ENCODE measurements at places on chromosomes 1 and 21.

DNA sequence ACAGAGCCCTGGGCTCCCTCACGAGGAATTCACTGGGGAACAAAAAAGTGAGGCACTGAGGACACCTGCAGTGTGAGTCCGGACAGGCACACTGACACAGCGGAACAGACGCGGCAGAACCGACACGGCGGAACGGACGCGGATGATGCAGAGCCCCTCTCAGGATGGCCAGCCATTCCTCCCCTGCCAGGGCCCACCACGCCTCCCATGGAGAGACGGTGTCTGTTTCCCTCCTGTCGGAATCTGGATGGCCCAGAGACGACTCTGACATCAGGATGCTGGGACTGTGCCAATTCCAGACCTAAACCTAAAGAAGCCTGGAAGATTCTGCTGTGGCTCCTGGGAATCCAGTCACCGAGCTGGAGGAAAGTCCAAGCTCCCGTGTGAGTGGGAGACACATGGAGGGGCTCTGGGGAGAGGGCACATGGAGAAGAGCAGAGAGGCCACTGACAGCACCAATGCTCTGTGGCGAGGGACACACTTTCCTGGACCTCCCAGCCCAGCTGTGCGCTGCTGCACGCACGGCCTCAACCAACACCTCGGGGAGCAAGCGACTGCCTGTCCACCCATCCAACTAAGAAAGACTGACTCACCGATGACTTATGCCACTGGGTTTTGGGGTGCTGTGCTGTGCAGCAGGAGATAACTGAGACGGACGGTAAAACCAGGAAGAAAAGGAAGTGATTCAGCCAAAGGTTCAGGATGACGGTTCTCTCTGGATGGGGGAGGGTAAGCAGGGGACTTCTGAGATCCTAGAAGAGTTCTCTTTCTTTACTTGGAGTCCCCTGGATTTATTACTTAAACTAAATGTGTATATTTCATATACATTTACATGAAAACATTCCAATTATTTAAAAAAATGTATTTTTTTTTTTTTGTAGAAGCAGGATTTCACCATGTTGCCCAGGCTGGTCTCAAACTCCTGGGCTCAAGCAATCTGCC, 23.3 kb downstream of the ZBTB17 start:
- no peak for DNase-seq

- no peak for DNase-seq
Measured at GRCh38 chr1:202255343-202255742, 61.7 kb downstream of the LGR6 start.

GRCh38 chr1:111462370-111463028, 11.3 kb upstream of the C1orf162 start:
- no peak for DNase-seq

- DNase-seq: no peak
Measured at GRCh38 chr1:39522661-39523567, 31.5 kb downstream of the BMP8A start.

GRCh38 chr1:208047476-208047934, 136.6 kb upstream of the CD34 start:
- DNase-seq: no peak

DNA sequence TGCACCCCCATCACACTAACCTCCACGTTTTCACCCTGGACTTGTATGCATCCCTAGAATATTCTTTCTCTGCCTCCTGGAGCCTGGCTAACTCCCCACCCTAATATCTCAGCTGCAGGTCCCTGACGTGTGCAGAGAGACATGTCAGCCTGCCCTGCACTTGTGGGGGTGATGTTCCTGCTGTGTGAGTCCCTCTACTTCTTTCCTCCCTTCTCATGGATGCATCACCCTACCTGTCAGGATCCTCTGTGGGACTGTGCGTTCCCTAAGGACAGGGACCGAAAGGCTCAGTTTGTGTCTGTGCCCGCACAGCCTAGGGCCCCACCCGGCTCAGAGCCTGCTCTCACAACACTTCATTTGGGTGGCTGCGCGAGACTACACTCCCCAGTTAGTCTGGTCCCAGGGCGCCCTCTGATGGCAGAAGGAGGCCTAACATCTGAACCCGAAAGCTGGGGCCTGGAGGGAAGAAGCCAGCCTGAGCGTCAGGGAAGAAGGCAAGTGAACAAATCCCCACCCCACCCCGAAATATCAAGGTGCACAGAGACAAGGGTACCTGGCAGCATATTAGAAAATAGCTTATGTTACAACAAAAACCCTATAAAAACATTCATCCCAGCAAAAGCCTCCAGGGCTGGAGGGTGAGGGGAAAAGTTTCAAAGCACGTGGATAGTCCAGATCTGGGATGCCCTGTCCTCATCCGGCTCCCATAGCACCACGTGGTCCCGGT, 3.7 kb downstream of the CD52 start:
- peak; percentile 96 for DNase-seq

DNA sequence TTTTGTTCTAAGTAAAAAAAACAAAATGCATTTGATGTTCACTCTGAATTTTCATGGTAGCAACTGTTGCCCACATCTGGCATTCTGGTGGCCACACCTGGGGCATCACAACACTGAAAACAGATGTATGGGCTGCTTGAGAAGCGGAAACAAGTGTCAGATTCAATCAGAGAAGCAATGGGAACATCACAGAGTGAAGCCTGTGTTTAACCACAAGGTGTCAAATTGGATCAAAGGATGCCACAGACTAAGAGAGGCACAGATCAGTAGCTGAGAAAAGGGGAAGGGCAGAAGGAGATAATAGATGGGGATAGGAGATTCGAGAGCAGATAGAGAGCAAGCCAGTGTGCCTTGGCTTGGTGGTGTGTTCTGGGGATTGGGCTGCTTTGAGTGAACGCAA, 49.8 kb upstream of the MTF2 start:
- no peak for DNase-seq

DNA sequence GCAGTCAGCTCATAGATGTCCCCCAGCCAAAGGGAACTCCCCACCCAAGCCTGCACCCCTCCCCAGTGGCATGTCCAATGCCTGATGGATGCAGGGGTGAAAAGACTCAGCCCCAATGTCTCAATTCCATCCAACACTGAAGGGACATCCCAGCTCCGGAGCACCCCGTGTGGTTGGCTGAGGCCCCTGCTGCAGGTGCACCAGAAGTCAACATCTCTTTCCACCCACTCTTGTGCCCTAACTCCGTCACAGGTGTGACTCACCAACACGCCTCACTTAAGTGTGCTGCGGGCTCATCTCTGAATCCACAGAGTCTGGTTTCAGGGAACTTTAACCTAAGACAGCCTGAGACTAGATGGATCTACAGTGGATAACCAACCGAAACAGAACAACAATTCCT, 40.9 kb upstream of the ZBTB18 start:
- DNase-seq: no peak

DNA sequence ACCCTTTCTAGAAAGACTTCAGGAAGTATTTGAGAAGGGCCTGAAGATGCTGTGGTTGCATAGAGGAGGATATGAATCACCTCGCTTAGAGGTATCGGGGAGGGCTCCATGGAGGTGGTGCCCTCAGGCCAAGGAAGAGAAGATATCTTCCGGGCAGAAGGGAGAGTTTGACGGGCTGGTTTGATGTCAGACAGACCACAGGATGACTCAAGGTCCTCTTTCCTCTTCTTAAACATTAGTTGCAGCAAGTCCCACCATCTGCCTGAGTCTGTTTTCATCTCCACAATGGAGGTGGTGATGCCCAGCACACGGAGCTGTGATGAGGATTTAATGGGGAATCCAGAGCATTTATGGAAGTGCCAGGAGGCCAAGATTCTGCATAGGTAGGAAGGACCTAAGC, 25.1 kb upstream of the RUNX3 start:
- DNase-seq: peak; percentile 62

GRCh38 chr1:157111396-157112165, 12.0 kb upstream of the ETV3L start:
- DNase-seq: no peak

- DNase-seq: no peak
Measured at GRCh38 chr1:19925342-19926070, 2.1 kb upstream of the PLA2G2E start.

DNA sequence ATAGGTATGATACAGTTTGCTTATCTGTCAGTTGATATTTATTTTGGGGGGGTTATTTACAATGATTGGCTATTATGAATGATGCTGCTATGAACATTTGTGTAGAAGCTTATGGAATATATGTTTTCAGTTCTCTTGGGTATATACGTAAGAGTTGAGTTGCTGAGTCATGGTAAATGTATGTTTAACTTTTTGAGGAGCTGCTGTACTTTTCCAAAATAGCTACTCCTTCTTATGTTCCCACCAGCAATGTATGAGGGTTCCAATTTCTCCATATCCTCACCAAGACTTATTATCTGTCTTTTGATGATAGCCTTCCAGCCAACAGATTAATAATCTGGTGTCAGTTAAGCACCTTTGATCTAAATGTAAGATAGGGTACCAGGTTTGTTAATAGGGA, 11.9 kb downstream of the SOAT1 start:
- no peak for DNase-seq

DNA sequence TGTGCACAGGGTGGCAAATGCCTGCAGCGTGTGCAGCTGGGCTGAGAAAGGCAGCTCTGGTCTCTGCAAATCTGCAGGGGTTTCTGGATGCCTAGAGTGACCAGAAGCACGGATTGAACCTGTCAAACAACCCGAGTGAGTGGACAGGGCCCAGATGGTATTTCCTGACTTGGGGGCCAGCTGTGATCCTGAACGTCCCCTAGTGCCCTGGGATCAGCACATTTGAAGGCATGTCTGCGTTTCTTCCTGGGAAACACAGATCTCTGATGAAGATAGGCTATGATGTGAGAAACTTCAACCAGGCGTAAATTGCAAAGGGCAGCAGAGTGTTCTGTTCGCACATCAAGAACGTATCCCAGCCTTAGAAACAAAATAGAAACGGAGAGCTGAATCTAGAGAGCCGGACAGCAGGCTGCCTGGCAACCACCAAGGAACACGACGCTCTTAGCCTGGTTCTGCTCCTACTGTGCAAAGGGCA, 163.1 kb downstream of the KCNJ6 start:
- DNase-seq: no peak

GRCh38 chr1:87673748-87674147, 345.1 kb downstream of the LMO4 start:
- no peak for DNase-seq

- DNase-seq: no peak
Measured at GRCh38 chr21:34803782-34804370, 135.1 kb downstream of the CLIC6 start.

DNA sequence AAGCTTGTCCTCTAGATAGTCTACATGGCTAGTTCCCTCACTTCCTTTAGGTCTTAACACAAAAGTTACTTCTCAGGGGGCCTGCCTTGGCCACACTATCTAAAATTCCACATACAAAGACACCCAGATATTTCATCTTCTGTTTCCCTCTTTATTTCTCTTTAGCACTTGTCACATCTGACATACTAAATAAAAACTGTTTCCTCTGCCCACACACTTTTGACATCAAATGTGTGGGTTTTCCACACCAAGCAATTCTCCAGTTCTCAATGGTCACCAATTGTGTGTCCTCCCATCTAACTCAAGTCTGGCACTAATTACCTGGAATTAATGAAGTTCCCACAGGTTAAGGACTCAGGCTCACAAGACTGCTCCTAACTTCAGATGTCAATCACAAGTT, 25.5 kb upstream of the CFAP126 start:
- no peak for DNase-seq

GRCh38 chr1:116164150-116164549, 53.0 kb downstream of the MAB21L3 start:
- no peak for DNase-seq

DNA sequence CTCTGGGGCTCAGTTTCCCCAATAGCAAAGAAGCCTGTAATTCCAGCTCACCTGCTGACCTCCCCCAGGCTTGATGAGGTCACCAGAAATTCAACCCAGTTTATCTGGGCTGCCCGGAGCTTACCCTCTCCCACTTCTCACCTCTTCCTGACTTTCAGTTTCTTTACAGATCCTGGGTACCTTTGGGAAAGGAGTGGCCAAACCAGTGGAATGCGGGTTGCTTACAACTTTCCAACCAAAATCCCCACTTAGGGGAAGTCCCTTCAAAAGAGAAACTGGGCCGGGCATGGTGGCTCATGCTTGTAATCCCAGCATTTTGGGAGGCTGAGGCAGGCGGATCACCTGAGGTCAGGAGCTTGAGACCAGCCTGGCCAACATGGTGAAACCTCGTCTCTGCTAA, 5.9 kb upstream of the MARCKSL1 start:
- DNase-seq: no peak

- no peak for DNase-seq
Measured at GRCh38 chr1:31505911-31506497, 70.3 kb upstream of the TINAGL1 start.

DNA sequence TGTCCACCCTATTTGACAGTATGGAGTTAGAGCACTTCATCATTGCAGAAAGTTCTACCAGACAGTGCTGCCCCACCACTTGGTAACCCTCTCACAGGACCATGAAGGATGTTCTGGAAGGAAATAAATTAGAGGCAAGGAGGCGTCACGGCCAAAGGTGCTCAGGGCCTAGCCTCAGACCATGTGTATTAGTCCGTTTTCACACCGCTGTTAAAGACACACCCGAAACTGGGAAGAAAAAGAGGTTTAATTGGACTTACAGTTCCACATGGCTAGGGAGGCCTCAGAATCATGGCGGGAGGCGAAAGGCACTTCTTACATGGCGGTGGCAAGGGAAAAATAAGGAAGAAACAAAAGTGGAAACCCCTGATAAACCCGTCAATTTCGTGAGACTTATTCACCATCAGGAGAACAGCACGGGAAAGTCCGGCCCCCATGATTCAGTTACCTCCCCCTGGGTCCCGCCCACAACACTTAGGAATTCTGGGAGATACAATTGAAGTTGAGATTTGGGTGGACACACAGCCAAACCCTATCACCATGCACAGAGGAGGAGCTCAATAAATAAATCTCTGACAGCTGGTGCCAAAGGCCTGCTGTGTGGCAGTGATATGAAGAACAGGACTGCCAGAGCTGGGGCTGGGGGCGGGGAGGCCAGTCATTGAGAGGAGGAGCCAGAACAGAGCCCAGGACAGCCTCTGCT, 75.8 kb downstream of the FHAD1 start:
- DNase-seq: no peak

- no peak for DNase-seq
Measured at GRCh38 chr1:240582953-240583352, 29.0 kb downstream of the GREM2 start.

DNA sequence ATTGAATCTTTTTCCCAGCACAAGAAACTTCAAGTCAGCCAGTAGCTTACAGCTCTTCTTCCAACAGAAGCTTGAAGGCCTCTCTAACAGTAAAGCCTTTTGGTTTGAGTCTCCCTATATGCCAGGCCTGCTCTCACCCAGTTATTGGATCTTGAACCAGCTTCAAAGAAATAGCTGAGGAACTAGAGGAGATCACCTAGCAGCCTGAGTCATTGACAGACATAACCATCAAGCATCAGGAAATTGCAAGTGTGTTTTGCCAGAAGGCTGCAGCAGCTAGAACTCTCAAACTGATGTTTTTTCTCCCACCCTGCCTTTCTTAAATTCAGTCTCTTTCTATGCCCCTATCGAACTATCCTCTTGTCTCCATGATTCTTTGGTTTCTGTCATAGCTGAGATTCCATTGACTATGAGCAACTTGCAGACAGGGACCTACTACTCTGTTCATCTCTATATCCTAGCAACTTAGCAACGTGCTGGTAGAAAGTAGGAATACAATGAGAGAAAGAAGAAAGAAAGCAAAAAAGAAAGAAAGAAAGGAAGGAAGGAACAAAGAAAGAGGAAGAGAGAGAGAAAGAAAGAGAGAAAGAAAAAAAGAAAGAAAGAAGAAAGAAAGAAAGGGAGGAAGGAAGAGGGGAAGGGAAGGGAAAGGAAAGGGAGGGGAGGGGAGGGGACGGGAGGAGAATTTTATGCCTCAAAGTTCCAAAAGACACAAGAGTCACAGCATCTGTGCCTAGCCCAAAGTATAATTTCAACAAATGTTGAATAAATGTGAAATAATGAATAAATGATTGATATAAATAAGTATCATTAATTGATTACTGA, 60.0 kb upstream of the FGGY start:
- no peak for DNase-seq
